ENCODE measurements at places on chromosomes 6 and 20.

DNA sequence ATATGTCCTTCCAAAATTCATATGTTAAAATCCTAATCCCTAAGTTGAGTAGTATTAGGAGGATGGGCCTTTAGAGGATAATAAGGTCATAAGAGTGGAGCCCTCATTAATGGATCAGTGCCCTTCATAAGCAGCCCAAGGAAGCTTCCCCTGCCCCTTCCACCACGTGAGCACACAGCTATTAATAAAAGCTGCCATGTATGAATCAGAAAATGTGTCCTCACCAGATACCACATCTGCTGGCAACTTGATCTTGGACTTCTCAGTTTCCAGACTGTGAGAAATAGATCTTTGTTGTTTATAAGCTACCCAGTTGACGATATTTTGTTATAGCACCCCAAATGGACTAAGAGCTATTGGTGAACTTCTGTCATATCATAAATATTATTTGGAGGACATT, 207.7 kb upstream of the HDDC2 start:
- DNase-seq: no peak

DNA sequence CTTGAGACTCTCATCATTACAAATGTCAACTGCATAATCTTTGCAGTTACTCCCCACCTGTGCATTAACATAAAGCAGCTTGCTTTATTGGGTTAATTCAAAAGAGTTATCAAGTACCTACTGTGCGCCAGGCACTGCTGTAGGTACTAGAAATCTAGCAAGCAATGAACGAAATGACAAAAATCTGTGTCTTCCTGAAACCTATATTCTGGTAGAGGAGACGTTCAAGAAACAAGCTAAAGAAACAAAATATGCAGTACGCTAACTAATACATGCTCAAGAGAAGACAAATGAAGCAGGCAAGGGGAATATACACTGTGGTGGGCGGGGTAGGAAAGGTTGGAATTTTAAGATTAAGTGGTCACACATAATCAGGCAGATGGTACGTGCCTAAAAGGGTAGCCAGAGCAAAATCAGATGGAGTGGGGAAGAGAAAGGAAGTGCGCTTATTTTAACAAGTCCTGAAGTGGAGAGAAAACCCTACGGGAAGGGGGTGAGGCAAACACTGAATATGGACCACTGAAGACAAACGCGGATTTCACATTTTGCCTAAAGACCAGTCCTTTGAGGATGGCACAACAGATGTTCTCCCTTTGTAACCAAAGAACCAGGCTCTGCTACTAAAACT, 1.2 kb downstream of the ELOVL2 start:
- DNase-seq: peak; percentile 47

DNA sequence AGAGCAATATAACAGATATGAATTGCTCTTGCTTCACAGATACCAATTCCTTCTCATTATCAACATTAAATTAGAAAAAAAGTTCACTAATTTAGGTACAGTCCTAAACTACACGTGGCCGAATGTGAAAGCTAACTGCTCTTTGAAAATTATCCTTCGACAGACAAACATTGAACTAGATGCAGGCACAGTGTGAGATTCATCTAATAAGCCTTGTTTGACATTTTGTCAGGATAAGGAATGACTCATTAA, 1.1 kb downstream of the FAM184A start:
- DNase-seq: no peak

DNA sequence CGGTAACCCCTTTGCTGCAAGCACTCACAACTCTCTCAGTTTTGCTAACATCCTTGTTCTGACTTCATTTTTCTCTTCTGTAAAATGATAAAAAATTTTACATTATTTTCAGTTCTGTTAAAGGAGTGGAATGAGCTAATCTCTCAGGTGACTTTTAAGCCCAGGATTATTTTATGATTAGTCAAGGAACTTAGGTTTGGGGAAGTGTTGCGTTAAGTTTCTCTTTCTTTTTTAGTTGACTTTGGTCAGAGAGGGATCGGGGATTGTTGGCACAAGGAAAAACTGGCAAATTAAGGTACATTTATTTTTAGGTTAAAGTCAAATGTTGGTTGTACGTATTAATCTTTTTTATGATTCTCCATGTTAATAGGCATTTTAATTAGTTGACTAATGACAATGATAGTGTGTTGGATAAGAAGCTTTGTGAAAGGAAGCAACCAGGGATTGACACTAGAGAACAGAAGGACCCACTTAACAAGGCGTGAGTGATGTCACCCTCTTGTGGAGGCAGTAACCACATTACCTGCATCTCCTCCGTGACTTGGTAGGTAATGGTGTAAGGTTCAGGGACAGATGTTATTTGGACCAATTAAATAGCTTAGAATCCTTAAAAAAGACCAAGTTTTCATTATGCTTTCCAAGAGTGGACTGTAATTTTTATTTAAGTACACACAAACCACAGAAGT, 31.6 kb downstream of the CD83 start:
- no peak for DNase-seq

GRCh38 chr20:59992526-59993084, 34.4 kb downstream of the CDH26 start:
- DNase-seq: no peak

DNA sequence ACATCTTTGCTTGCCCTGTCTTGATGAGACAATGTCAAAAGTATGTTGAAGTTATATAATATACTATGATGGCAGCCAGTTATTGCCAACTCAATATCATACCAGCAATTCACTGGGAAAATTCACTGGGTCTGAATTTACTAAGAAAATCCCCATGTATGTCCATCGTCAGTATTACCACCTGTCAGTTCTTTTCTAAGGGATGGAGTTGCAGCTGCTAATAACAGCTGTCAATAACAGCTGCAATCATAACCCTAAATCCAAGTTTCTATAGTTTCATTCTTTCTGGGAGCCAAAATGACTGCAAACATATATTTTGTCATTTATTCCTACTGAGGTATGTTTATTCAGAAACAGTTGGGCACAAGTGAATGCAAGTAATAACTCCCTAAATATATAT, 132.6 kb upstream of the RIN2 start:
- no peak for DNase-seq

GRCh38 chr6:110628330-110628729, 151.9 kb upstream of the SLC22A16 start:
- no peak for DNase-seq

DNA sequence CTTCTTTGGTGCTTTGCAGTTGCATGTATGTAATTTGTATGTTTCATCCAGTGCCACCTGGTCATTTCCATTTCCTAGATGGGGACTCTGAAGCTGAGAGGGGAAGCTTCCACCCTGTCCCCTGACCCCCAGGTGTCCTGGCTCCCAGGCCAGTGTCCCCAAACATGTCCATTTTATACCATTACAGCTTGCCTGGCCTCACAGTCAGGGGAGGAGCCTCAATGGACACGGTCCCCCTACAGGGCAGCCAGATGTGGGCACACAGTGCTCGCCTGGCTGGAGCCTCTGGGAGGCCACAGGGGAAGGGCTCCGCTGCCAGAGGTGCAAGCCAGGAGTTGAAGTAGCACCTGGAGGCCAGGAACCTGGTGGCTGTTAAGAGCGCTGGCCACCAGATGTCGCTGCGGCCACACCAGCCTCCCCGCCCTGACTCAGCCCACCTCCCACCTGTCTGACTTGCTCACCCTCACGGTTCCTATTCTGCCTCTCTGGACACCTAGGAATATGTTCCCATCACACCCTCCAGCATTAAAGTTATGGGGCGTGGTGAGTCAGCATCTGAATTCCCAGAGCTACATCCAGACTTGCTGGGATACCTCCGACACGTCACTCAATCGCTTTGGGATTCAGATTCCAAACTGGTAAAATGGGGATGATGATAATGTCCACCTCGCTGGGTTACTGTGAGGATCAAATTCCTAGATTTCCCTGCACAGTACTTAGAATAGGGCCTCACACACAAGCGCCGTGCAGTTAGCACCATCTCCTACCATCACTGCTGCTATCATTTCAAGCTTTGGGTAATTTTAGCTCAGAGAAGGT, 107.4 kb downstream of the SULF2 start:
- DNase-seq: no peak
